ENCODE measurements at places on chromosomes 4 and X.

DNA sequence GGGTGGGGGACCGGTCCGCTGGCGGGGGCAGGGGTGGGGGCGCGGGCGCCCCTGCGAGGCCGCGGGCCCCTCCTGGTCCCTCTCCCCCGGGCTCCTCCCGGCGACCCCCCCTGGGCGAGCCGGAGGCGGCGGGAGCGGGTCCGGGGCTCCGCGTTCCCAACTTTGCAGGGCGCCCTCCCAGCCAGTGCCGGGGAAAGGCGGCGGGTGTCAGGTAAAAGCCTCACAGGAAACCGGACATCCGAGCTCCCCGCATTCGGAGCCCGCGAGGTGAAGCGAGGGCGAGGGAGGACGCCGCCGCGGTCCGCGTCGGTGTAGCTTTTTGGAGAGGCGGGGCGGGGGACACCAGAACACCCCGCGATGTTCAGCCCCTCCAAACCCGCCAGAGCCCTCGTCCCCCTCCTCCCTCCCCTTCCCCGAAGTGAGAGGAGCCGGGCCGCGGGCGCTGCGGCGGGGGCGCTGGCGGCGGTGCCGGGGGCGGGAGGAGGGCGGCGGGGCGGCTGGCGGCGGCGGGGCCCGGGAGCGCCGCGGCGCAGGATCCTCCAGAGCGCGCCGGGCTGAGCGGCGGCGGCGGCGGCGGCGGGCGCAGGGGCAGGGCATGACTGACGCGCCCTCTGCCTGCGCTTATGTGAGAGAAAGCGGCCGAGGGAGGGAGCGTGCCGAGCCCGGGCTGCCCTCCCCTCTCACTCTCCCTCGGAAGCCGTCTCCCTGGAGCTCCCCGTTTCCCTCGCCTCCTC, at the start of gene VEGFC:
Gene VEGFC (minus strand): TSS at position 597 of the 734 bp plus-strand sequence. CDS start 611 bp downstream, outside the sequence.
- no peak for DNase-seq

DNA sequence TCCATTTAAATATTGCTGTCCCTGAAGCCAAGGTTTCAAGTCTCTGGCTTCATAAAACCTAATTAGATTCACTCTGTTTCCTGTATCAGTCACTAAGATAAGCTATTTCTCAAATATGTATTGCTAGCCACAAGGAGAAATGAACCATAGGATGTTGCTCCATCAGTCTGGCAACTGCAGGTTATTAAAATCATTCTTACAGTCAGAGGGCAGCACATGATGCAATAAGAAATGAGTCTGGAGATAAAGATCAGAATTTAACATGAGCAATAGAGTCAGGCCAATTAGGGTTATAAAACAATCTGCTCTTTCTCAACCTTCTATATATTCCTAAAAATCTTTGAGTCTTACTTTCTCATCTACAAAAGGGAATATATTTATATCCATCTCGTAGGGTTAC, 7.2 kb downstream of the PRKG2 start:
- no peak for DNase-seq

- DNase-seq: no peak
Measured at GRCh38 chrX:30920271-30920670, 31.2 kb upstream of the TAB3 start.

DNA sequence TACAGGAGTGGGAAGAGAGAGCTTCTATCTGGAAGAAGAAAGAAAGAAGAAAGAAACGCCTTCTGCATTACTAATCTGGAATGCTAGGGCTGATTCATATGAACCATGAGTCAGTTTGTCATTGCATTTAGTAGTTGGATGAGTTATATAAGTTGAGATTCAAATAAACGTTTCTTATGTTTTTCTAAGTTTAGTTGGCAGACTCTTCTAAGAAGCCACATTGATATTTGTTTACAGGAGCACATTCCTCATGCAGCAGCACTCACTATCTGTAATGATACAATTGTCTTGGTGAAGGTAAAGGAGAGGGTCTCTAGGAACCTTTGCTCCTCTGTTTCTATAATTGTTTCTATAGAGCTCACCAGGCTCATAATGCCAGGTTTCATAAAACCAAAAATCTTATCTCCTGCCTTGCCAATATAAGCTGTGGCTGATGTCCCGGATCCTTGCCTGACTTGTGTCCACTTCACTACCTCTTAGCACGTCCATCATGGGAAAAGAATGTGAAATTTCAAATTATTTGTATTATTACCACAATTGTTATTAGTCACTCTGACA, 39.5 kb downstream of the HOPX start:
- no peak for DNase-seq

DNA sequence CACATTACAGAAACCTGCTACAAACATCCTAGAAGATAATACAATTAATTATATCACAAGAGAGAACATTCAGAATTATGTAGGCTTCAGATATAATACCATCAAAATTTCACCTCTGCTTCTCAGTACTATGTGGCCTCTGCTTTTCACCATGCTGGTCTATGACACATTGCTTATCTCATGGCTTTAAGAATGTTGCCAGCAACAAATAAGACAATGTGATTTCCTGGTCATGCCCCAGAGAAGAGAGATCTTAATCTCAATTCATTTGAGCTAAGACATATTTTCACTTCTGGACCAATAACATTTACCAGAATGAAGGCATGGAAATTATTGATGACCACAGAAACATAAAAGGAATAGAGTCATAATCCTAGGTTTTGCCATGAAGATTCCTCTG, 1233.4 kb upstream of the ADGRL3 start:
- DNase-seq: no peak

- DNase-seq: no peak
Measured at GRCh38 chr4:169567916-169568315, 44.5 kb downstream of the NEK1 start.

DNA sequence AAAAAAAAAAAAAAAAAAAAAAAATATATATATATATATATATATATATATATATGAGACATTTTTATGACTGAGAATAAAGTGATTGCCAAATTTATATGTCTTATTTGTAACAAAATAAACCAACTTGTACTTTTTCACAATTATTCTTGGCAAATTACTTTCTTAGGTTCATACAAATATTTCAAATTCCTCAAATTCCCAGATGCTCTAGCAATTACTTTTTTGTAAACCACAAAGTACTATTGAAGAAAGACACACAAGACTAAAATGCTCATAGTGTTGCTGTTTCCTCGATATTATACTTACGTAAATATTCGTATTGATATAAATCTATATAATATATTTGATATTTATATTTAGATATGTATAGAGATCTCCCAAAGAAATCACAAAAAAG, 390.0 kb downstream of the FAT4 start:
- no peak for DNase-seq

- no peak for DNase-seq
Measured at GRCh38 chr4:57172065-57172464, 61.9 kb upstream of the IGFBP7 start.

GRCh38 chr4:55178226-55179005, 53.0 kb upstream of the KDR start:
- DNase-seq: no peak

- no peak for DNase-seq
Measured at GRCh38 chr4:158962393-158962792, 140.5 kb upstream of the RAPGEF2 start.

GRCh38 chr4:30836231-30836630, 116.1 kb downstream of the PCDH7 start:
- no peak for DNase-seq

GRCh38 chr4:168633496-168633895, 136.6 kb downstream of the PALLD start:
- no peak for DNase-seq

GRCh38 chr4:78074759-78075158, 17.6 kb downstream of the FRAS1 start:
- DNase-seq: no peak

GRCh38 chr4:154604696-154605200, 7.7 kb downstream of the FGG start:
- DNase-seq: no peak

GRCh38 chr4:39362827-39363226, 3.3 kb downstream of the RFC1 start:
- DNase-seq: no peak

Data from urinary bladder (tissue), 4 donors.